ENCODE measurements at places on chromosomes 1 and 21.

DNA sequence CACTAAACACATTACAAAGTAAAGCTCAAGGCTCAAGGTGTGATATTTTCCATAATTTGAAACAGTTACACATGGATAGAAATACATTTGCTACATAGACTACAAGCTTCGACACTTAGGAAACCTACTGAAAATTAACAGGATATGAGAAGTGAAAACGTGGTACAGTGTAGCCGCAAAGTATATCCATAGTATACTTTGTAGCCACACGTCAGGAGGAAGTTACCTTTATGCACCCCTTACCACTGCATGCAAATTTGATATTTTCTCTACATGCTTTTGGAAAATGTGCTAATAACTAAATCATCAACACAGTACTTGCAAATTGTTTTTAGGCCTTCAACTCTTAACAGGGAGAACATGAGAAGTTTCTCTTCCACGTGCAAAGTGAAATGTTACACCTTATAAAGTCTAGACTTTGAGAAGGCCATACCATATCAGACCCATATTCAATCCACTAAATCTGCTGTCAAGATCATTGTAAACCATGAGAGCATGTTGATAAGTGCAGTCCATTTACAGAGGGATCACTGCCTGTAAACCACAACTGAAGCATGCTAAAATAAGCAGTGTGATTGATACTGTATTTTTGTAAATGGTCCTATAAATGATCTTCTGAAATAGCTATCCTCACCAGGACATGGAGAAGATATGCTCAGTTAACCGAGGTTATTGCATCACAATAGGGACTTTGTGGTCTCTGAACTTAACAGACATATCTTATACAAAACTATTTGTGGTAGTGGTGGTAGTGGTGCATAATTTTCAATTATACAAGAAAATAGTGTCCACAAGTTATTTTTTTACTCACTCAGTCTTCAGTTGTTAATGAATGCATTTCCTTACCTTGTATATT is 64.7 kb downstream of the VAV3 start:
- no peak for DNase-seq

DNA sequence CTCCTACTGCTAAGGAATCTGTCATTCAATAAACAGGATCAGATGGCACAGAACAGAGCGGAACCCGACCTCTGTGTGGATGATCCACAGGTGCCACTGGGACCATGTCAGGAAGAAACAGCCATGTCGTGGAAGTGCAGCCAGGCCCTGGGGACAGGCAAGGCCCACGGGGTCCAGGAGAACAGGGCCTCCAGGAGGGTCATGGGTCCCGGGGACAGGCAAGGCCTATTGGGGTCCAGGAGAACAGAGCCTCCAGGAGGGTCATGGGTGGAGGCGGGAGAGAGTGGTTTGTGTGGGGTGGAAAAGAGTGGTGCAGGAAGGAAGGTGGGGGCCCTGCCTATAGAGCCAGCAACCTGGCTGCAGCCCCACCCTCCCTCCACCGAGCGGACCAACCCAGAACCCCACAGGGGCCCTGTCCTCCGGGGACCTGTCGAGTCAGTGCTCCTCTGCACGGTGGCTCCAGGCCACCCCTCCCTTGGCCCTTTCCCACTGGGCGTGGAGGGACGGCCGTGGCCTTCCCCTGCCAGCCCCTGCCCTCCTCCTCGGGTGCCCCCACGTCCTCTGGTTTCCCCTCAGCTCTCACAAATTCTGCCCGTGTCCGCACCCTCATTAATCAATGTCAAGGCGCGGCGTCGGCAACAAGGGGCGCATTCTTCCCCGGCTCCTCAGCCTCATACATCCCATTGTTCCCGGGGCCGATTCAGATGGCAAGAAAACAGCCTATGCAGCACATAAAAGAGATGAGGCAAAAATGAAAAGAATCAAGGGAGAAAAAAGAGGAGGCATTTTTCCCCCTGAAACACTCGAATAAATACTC is 146.4 kb downstream of the PRDM16 start:
- DNase-seq = no peak

- DNase-seq = no peak
Observed at GRCh38 chr1:215260711-215261110, 178.2 kb downstream of the KCNK2 start.

DNA sequence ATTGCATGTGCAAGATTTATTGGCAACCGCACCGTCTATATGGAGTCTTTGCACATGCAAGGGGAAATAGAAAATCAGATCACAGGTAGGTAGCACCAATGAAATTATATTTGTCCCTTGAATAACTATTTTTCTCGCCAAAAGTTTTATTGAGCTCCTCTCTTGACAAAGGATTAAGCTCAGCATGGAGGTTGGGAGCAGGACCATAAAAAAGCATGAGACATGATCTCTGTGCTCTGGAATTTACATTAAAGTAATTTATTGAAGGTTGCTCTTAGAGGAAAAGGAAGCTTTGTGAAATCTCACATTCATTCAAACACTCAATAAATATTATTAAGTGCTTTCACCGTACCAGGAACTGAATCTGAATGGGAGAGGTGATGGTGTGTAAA is 66.0 kb upstream of the UBE2U start:
- DNase-seq = no peak

DNA sequence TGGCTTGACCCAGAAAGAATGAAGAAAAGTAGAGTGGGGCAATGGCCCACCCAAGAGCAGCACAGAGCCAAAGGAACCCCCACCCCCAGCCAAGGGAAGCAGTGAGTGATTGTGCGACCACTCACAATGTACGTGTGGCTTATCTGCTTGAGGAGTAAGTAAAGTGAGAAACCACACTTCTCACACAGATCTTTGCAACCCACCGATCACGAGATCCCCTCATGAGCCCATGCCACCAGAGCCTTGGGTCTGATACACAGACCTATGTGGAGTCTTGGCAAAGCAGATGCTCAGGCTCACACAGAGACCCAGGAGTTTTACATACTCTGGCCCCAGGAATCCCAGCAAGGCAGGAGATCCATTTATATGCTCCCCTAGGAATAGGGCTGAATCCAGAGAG is 14.0 kb upstream of the SLC9C2 start:
- no peak for DNase-seq

- DNase-seq = no peak
Observed at GRCh38 chr21:14956807-14957206, 108.0 kb downstream of the NRIP1 start.

DNA sequence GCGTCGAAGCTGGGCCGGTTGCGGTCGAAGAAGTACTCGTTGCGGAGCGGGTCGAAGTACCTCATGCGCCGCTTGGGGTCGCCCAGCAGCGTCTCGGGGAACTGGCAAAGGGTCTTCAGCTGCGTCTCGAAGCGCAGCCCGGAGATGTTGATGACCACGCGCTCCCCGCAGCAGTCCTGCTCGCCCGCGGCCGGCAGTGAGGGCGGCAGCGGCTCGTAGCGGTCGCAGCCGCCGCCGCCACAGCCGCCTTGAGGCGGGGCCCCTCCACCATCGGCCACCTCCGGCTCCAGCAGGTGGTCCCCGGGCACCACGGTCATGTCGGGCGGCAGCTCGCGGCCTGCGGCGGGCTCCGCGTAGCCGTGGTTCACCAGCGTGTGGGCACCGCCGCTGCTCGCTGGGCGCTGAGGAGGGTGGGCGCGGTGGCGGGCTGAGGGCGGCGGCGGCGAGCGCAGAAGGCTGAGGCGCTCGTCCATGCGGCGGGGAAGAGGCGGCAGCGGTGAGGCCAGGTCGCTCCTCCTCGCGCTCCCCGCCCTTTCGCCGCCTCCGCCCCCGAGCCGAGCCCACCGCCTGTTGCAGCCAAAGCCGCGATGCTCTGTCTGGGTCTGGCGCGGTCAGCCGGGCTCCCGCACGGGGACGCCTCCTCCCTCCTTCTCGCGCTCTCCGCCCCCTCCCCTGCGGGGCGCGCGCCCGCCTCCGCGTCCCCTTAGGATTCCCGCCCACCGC is at the start of gene KCNA3:
KCNA3 (minus strand) TSS at position 604 of the 723 bp plus-strand sequence; CDS start at position 473, 131 bp downstream.
- DNase-seq = peak; percentile 44

- no peak for DNase-seq
Observed at GRCh38 chr1:234584420-234584805, 25.6 kb downstream of the IRF2BP2 start.

DNA sequence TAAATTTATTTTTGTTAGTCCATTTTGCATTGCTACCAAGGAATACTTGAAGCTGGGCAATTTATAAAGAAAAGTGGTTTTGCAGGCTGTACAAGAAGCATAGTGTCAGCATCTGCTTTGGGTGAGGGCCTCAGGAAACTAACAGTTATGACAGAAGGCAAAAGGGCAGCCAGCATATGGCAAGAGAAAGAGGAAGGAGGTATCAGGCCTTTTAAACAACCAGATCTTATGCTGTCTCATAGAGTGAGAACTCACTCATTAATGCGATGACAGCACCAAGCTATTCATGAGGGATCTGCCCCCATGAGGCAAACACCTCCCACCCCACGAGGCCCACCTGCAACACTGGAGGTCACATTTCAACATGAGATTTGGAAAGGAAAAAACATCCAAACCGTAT is 898.4 kb downstream of the KCNT2 start:
- DNase-seq = no peak

DNA sequence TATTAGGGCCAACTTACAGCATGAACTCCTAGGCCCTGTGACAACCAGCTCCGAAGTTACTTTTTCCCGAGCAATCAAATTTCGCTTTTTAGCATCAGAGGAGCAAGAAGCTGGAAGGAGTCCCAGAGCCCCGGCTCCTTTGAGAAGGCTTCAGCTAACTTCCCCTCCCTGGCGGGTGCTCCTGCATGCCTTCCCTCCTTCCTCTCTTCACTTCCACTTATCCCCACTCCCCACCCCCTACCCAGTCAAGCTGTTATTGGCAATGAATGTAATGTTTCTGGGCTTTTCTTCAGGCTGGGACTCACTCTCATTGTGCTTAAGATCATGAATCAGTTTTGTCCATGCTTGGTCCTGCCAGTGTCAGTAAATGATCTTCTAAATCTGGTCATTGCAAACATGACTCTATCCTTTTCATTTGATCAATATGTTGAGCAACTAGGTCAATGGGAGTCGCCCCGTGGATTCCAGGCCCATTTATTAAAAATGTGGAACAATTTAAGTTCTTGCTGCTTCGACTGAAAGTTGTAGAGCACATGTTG is 94.5 kb upstream of the TSPAN2 start:
- DNase-seq = no peak

- no peak for DNase-seq
Observed at GRCh38 chr1:51973587-51974474, 16.7 kb downstream of the RAB3B start.

- DNase-seq = no peak
Observed at GRCh38 chr1:161869291-161869690, 103.2 kb downstream of the ATF6 start.

All from SK-N-DZ (cell line).